ENCODE measurements at places on chromosomes 2 and 18.

- no peak for DNase-seq
These were observed 4.0 kb downstream of the ARL4C start for GRCh38 chr2:234492717-234493485.

DNA sequence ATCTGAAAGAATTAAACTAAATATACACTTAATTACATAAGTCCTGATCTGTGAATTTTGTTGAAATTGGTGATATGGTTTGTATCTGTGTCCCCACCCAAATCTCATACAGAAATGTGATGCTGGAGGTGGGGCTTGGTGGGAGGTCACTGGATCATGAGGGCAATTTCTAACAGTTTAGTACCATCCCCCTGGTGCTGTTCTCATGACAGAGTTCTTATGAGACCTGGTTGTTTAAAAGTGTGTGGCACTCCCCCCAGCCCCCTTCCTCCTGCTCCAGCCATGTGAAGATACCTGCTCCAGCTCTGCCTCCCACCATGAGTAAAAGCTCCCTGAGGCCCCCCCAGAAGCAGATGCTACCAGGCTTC, 18.7 kb downstream of the FEZ2 start:
- DNase-seq: no peak

DNA sequence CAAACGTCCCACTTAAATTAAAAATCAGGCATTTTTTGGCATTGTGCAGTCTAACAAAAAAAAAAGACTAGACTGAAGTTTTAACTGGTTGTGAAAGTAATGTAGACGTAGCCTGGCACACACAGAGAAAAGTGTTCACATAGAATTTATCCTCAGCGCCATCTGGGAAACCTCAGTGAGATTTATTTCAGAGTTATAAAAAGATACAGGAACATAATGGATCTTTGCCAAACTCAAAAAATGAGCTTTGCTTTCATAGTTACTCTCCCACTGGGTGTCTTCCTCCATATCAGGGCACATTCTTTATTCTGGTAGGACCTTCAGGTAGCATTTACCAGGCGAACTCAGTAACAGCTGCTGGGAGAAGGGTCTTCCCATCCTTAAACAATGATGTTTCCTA, 532.4 kb upstream of the SALL3 start:
- no peak for DNase-seq

- no peak for DNase-seq
These were observed 62.2 kb upstream of the STPG4 start for GRCh38 chr2:47217277-47217676.

GRCh38 chr18:44592639-44593038, 88.0 kb upstream of the SETBP1 start:
- no peak for DNase-seq

GRCh38 chr2:54029721-54030395, 59.1 kb upstream of the PSME4 start:
- DNase-seq: peak; percentile 66

DNA sequence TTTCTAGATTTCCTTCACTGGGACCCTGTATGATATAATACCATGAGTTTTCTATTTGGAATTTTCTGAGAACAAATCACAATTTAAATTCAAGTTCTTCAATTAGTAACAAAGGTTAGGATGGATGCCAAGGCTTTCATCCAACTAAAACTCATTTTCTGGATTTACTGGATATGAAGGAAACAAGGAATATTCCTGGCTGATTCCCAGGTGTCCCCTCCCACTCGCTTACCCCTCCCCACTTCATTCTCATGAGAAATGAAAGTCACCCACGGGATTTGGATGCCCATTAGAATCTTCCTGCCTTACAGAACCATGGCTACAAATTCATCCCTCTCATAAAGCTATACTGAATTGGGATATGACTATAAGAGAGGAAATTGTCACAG, 40.0 kb downstream of the RNU4ATAC start:
- no peak for DNase-seq

DNA sequence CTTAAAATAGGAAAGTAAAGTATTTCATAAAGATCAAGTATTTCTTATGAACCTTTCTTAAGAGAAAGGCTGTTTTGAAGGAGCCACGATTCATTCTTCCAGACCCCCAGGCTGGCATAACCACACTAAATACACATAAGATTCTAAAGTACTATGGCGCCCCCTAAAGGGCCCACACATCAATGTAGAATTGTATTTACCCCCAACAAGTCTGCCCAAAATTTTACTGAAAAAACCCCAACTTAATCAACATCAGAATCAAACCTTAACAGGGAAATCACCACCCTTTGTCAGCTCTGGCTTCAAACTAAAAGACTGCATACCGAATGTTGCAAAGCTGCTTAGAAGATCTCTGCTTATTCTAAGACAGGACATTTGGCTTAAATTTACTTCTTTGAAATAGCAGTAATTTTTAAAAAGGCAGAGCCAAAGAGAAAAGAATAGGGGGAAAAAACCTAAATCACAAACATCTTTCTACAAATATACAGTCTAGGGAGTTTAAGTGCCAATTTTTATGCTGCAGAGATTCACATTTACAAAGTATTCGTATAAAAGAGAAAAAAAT, 20.4 kb upstream of the BCL2 start:
- DNase-seq: no peak

- no peak for DNase-seq
These were observed 72.6 kb downstream of the ZNF532 start for GRCh38 chr18:58937071-58937886.

DNA sequence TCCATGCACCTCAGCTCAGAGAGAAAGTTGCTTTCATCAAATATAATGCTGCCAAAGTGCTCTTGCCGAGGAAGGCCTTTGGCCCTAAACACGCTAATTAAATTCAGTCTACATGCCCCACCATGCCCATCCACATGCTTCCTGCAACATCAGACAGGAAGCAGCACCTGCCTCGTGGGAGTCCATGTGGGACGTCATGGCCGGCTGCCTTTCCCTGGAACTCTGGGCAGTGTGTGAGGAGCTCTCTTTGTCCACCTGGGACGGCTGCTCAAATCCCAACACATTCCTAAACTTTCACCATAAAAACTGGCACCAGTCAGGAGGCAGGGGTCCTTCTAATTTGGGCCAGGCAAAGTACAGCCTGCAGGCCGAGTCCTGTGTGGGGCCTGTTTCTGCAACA, 23.1 kb downstream of the FAM178B start:
- DNase-seq: no peak

- DNase-seq: peak; percentile 53
These were observed 135.0 kb upstream of the KLHL14 start for GRCh38 chr18:32907648-32908423.

DNA sequence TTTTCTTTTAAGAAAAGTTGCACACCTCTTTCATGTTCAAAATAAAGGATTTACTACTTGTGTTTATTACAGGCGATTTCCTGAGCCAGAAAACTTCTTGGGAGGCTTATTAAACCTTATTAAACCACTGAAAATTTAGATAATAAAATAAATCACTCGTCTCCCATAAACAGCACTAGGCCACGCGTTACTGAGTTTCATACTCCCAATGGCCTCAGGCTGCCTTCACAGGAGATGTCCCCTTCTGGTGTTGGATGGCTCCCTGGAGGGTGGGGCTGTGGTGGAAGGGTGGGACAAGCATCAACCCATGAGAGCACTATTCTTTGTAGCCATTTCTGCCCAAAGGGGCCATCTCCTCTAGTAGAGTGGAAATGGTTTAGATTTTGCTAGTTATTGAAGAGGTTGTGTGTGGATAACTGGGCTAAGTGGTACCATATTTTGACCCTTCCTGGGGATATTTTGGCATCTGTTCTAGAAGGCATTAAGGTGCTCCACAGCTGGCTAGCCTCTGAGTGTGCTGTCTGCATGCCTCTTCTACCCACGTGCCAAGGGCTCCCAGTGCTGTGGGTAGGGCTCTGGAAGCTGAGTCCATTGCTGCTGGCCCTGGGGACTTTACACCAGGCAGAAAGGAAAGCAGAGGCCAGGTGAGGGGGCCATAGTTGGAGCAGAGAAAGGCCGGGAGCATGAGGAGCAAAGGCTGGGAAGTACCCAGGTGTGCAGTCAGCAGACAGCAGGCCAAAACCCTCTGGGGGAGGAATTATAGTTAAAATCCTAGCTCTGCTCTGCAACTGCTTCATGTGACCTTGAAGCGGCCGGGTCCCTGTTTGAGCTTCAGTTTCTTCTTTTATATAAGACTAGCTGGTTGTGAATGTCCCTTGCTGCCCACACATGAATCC, 121.7 kb upstream of the SMAD2 start:
- DNase-seq: no peak

DNA sequence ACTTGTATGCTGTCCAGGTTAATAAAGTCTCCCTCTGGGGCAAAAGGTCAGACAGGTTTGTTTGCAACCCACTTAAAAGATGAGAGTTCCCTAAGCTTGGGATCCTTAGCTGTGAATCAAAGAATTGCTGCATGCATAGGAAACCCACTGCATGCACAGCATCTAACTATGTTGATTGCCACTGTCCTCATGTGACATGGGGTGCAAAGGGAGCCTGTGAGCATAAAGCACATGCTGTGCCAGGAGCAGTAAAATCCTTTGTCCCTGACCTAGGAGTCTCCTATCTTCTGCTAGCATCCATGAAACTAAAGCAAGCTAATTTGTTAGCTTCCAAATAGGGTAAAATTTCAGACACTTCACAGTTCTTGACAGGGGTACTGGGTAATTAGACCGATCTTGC, 13.8 kb downstream of the METTL4 start:
- no peak for DNase-seq

DNA sequence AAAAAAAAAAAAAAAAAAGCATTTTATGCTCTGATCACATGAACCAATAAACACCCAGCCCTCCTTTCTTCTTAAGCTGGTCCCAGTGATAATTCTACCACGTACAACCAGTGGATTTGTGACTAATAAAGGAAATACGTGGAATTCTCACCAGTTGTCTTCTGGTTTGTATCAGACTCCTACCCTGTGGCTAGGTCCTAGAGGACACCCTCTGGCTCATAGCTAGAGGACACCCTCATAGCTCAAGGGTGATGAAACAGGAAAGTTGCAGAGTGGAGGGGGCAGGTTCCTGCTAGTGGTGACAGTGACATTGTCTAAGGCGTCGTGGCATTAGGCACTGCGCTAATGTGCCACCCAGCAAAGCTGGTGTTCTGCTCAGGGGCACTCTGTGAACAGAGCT, 167.8 kb downstream of the BCL11A start:
- DNase-seq: no peak

GRCh38 chr2:17518212-17519154, at the start of gene RAD51AP2:
Gene RAD51AP2 (minus strand): TSS chr2:17518440. CDS start chr2:17518415, 25 bp downstream.
- DNase-seq: peak; percentile 97

DNA sequence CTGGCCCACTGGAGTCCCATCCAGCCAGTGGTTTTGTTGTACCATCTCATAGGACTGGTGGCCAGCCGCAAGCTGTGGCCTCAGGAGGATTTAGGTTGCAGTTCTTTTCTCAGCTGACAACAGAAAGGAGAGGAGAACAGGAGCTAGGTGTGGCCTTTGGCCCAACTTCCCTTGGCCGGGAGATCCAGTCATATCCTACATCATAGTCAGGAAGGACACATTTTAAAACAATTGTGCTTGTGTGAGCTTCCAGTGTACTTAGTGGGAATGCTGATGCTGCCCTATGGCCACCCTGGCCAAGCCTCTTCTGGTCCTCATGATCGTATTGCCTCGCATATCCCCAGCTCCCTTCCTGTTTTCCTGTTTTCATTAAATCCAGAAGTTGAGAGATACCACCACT, 98.1 kb downstream of the WDSUB1 start:
- no peak for DNase-seq

GRCh38 chr18:7743256-7743655, 176.1 kb downstream of the PTPRM start:
- DNase-seq: no peak

- no peak for DNase-seq
These were observed 100.1 kb downstream of the WDPCP start for GRCh38 chr2:63488118-63488713.

- no peak for DNase-seq
These were observed 49.1 kb downstream of the GTF3C3 start for GRCh38 chr2:196750291-196750923.

DNA sequence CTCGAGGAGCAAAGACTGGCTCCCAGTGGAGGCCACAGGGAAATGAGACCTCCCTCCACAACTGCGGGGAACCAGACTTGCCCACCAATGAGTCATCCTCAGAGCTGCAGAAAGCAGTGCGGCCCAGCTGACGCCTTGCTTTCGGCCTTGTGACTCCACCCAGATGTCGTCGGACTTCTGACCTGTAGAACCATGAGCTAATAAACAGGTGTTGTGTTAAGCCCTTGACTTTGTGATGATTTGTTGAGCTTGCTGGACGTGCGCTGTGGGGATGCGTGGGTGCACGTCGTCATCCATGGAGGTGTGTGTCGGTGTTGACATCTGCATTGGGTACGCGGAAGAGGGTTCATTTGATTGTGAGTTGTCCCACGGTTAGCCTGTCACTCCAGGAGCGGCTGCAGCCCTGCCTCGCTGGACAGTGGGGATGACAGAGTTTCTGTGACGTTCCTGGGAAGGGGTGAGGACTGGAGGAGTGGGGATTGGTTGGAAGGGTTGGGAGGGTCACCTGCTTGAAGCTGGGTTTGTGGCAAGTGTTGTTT, 154.1 kb downstream of the SH3BP4 start:
- DNase-seq: peak; percentile 75

DNA sequence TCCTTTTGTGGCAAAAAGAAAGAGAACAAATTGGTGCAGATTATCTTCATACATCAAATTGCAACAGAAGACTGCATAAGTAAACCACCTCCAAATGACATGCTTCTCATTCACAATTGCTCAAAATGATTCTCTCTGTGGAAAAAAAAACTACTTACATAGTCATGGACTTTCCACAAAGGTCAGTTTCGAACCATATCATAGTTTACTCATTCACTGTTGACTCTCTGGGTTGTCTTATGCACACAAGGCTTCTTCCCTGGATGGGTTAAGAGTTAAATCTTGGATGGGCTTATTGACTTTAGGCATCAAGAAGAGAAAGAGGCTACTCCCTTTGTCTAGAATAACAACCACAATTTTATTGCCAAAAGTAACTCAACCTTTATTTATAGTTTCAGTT, 91.3 kb upstream of the RAB27B start:
- no peak for DNase-seq

DNA sequence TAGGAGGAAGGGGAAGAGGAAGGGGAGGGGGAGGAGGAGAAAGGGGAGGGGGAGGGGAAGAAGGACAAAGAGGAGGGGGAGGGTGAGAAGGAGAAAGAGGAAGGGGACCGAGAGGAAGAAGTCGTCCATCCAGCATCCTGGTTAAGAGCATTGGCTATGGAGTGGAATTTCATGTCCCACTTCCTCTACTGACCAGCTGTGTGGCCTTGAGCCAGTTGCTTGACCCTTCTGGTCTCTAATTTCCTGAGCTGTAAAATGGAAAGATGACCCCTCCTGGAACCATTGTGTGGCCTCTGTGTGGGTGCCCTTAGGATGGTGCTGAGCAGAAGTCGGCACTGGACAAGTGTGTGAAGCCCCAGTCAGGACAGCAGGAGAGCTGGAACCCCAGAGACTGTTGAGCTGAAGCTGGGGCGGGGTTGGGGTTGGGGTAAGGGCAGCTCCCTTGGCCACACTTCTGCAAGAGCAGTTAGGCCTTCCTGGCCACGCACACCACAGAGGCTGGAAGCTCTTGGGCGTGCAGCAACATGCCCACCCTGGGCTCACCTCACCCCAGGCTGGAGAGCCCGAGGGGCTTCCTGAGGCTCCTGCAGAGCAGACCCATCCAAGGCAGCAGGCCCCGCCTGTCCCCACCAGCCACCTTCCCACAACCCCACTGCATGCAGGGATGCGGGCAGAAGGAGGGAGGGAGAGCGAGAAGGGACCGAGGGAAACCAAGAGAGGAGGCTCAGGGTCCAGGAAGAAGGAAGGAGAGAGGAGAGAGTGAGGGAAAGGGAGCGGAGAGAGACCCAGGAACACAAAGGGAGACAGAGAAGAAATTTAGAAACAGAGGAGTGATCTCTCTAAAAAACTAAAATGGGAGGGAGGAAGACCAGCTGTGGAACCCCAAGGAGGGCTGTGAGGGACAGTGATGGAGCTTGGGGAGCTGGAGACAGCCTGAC, 16.2 kb downstream of the ADRA2B start:
- no peak for DNase-seq

- DNase-seq: no peak
These were observed 30.2 kb upstream of the LONRF2 start for GRCh38 chr2:100352521-100352920.
